Urinary bladder (tissue), 4 donors: ENCODE measurements at places on chromosomes 2 and 18. TPM values are rescaled to one million over a fixed set of nuclear protein-coding genes. Genes with fewer than 3 reads are reported as not detected.

DNA sequence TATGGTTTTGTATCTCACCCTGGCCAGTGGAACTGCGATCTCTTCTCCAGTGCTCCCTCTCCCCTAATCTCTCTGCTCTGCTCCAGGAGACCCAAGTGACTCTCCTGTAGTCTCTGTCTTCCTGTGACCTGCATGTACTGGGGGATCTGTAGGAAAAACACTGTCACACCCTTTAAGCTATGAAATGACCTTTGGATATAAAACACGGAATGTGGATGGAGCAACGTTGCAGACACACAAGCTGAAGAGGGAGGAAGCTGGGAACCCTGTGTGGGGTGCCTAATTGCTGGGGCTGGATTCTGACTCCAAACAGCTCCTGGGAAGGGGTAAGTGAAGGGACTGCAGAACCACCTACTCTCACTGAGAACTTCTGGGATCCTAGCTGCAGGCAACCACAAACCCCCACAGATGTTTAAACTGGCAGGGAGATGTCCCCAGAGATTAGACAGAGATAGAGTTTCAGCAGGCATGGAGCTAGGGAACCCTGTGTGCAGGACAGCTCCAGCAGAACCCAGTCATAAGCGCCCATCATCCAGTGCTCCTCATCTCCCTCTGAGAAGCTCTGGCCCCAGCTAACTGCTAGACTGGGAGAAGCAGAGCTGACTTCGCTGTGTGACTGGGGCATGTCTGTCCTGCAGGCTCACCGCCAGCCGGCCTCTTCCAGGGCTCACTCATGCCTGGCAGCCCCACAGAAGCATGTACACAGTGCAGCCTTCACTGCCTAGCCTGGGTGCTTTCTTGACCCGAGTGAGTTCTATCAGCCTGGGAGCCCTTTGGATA lies 482.7 kb upstream of the SETBP1 start:
- DNase-seq: no peak

MC4R gene
- polyA plus RNA-seq: 0.08 TPM

GRCh38 chr2:84823229-84823628 lies 57.7 kb downstream of the TRABD2A start:
- DNase-seq: no peak

YWHAQ gene
- 280 TPM for polyA plus RNA-seq

WDR75 gene
- 20.4 TPM for polyA plus RNA-seq

DNA sequence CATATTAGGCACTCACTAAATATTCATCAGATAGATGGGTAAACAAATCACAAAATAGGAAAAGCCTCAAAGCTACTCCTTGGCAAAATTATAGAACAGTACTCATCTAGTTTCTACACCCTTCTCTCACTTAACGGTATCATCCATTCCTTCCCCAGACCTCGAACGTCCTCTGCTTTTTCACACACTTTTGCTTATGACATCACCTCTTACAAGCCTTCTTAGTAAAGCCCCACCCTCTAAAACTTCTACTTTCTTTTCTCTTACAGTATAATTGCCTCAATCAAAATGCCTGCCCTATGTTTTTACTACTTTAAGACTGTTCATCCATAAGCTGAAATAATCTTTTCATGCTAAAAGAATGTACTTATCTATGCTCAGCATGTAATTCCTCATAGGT lies 8.1 kb downstream of the CHN1 start:
- no peak for DNase-seq

- DNase-seq: no peak
Observed at GRCh38 chr2:157922336-157922735, 46.2 kb upstream of the ACVR1 start.

RGPD4 gene
- polyA plus RNA-seq: 0.03 TPM
